Chondrocyte (in vitro differentiated cells): ENCODE measurements at places on chromosomes 16 and 17.

DNA sequence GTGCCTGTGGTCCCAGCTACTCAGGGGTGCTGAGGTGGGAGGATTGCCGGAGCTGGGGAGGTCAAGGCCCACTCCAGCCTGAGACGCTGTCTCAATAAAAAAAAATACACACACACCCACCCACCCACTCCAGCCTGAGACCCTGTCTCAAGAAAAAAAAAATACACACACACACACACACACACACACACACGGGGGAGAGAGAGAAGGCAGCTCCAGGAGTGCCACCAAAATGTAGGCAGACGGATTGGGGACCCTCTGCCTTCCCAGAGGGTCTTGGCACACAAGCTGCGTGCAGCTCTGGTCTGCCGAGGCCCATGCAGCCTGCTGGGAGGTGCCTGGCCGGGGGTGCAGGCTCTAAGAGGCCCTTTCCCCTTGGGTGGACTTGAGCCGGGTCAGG is 5.9 kb upstream of the NUDT16L1 start:
- no peak for DNase-seq

GRCh38 chr16:70678898-70679670 is 6.8 kb downstream of the MTSS2 start:
- no peak for DNase-seq

- DNase-seq = no peak
Observed at GRCh38 chr16:29770250-29770929, 7.7 kb upstream of the ZG16 start.

DNA sequence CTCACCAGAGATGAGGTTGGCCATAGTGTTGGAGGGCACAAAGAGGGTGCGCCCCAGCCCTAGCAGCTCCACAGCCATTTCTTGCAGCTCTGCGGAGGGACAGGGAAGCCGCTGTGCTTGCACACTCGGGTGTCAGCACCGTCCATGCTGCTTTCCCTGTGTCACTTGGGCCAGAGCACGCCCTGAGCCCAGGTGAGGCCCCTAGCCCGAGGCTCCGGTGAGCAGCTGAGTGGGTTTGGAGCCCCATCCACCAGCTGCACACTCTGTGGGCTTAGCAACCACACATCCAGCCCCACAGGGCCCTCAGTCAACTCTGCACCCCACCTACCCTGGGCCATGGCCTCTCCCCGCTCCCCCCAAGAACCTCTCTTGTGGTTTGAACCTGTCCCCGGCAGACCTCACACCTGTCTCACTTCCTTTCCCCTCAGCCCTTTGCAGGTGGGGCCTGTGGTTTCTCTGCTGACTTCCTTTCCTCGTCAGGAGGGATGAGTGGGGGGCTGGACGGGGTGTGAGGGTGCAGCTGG is 20.7 kb downstream of the TMEM235 start:
- peak; percentile 80 for DNase-seq

DNA sequence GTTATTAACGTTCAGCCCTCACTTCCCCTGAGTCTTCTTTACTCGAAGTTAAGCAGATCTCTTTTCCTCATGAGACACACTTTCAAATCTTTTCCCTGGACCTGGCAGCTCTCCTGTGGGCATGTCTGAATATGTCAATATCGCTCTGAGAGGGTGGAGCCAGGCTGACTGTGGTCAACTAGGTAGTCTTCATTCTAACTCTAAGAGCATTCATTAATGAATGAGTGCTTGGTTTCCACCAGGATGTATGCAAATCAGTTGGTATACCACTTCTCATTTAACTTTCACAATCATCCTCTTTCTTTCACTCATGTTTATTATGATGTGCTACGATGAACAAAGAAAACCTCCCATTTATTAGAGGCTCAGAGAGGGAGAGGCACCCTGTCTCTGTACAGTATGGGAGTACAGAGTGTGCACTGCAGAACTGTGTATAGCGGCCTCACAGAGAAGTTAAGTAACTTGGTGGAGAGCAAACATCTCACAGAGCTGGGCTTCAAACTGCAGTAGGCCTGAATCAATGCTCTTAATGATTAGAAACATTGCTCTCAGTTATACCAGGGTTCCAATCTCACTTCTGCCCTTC is 39.9 kb downstream of the OTOA start:
- DNase-seq = no peak

DNA sequence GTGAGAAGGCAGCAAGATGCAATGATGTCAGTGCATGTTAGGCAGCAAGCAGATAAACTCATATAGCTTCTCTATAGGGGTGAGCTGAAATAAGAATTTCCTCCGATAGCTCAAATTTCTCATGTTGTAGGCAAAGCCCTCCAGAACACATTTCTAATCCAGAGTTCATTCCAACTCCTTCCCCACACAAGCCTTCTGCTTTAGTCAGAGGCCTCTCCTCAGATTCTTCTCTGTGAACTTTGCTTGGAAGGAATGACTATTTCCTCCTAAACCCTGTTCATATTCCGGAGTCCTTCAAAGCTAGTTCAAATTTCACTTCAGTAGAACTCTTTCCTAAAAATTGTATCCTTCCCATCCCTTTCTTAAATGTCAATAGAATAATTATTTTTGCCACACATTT is 144.8 kb downstream of the KCNJ2 start:
- no peak for DNase-seq

- DNase-seq = peak; percentile 39
Observed at GRCh38 chr16:68350813-68351350, 40.1 kb downstream of the PRMT7 start.
